ENCODE measurements at places on chromosomes 6 and 20.

DNA sequence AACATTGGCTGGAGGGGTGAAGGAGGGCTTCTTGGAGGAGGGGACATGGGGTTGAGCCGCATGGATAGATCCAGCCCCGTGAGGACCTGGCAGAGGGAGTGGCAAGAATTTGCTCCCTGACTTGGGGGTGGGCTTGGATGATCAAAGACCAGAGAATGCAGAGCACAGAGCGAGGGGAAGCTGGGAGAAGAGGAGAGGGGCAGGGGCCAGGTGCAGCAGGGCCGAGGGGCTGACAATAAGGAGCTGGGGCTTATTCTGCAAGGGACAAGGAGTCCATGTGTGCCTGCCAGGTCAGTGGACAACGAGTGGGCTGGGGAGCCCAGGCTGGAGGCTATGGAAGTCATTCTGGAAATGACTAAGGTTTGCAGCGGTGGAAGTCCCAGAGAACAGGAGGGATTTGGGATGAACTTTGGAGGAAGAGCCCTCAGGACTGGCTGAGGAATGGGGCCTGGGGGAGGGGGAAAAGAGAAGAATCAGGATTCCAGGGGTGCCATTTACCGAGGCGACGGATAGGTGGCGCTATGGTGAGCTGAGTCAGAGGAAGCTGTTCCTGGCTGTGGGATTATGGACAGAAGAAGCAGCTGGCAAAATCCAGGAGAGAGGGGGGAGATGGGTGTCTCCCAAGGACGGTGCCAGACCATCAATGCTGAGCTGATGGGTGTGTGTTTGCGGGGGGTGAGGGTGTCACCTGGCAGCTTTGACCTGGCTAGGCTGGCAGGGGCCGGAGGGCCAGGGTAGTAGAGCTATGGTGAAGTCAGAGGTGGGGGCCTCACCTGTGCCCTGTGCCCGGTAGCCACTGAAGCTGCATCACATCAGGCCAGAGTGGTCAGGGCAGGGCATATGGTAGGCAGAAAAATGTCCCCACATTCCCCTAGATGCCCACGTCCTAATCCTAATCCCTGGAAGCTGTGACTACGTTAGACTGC is 7.8 kb downstream of the KCNG1 start:
- no peak for DNase-seq

GRCh38 chr6:150560004-150560883 is 39.4 kb upstream of the PLEKHG1 start:
- no peak for DNase-seq

DNA sequence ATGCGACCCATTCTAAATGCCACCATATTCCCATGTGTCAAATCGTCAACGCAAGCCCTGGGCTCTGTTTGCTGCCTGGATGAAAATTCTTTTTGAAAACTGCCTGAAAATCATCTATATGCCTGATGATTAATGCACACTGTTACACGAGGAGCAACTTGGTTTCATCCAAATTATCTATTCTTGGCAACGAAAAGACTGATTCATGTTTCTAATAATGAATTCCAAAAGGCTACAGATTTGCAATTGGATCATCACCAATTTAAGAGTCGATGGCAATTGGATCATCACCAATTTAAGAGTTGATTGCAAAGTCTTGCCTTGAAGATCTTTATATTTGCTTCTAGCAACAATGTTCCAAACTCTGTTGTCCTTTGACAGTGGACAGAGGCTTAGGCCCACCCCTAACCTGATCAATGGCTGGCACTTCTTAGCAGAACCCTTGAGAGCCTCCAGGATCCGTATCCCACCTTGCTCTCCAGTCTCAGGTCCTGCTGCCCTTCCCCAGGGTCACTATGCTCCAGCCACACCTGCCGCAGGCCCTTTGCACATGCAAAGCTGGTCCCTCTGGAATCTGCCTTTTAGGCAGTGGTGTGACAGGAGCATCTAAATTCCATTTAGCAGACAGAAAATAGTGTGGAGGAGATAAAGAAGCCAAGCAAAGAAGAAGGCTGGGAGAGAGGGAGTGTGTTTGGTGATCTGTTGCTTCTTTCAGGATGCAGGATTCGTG is 460.9 kb upstream of the SULF2 start:
- no peak for DNase-seq

- DNase-seq = no peak
Measured at GRCh38 chr20:60589623-60590022, 631.4 kb downstream of the CDH26 start.

DNA sequence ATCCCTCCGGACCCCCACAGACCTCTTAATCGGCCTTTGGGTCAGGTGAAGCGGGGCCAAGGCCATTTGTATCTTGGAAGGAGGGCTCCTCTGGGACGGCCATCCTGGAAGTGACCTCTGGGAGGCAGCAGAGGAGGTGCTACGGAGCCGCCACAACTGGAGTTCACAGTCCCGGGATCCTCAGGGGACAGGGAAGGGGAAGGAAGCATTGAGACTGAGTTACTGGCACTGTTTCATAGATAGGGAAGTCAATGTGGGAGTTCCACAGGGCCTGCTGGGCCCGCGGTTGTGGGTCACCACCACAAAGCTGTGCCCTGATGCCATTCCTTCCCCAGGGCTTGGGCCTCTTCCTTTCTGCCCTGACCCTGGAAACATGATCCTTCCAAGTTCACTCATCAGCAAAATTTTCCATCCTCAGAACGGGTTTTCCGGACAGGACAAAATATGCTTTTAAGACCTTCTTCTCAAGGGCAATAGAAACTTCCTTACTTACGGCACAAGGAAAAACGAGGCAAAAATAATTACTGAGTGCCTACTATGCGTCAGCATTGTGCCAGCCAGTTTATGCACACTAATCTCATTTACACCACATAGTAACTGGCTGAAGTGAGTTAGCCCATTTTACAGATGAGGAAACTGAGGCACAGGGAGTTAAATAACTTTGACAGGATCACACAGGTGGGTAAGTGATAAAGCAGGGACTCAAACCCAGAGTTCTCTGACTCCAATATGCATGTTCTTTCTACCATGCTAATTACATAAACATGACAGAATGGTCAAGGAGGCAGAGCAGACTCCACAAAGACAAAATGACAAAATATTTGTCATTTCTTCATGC is 143.8 kb downstream of the UNC5CL start:
- DNase-seq = peak; percentile 45
